ENCODE measurements at places on chromosomes 7 and 10.
A peak's percentile ranks its signal among the peaks of the same experiment; 100 is the strongest.

DNA sequence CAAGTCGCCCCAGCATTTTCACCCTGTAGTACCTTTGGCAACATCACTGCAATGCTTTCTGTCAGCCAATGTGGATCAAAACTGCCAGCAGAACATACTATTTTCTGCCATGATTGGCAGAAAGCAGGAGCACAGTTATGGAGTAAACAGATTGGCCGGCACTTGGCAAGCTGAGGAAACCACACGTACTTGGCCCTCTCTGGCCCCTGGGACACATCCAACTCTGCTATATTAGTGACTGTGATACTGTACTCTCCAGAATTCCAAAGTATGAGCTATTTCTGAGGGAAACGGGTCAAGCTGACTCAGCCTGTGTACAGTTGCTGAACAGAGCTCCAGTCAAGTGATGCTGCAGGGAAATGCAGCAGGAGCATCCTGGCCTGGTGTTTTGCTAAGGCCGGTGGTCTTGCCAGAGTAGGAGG lies 39.8 kb upstream of the LANCL2 start:
- DNase-seq: no peak

GRCh38 chr7:123011766-123012369 lies 16.4 kb upstream of the TAS2R16 start:
- DNase-seq: no peak

DNA sequence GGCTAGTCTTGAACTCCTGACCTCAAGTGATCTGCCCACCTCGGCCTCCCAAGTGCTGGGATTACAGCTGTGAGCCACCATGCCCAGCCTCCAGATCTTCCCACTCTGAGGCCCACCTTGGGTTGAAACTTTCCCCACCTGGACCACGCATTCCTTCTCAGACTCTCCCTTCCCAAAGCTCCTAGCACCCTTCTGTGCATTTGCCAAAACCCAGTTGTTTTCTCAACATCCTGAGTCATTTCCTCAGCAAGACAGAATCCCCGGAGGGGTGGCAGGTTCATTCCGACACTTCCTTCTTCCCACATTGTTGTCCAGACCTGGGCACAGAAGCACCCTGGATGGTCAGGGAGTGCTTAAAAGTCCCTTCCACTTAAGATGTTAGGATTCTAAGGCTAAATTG lies 28.9 kb downstream of the BAG3 start:
- no peak for DNase-seq

GRCh38 chr10:66259836-66260235 lies 666.0 kb upstream of the LRRTM3 start:
- no peak for DNase-seq

DNA sequence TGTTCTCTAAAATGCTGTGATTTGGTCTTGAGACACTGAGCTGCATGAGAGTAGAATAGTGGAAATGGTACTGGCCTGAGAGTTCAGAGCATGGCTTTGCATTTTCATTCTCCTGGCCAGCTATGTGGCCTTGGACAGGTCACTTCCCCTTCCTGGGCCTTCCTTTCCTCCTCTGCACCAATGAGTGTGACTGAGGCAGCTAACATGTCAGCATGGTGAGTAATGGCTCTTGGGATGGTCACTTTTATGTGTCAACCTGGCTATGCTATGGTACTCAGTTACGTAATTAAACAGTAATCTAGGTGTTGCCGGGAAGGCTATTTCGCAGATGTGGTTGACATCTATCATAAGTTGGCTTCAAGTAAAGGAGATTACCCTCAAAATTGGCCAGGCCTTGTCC lies 109.3 kb downstream of the RTKN2 start:
- no peak for DNase-seq

DNA sequence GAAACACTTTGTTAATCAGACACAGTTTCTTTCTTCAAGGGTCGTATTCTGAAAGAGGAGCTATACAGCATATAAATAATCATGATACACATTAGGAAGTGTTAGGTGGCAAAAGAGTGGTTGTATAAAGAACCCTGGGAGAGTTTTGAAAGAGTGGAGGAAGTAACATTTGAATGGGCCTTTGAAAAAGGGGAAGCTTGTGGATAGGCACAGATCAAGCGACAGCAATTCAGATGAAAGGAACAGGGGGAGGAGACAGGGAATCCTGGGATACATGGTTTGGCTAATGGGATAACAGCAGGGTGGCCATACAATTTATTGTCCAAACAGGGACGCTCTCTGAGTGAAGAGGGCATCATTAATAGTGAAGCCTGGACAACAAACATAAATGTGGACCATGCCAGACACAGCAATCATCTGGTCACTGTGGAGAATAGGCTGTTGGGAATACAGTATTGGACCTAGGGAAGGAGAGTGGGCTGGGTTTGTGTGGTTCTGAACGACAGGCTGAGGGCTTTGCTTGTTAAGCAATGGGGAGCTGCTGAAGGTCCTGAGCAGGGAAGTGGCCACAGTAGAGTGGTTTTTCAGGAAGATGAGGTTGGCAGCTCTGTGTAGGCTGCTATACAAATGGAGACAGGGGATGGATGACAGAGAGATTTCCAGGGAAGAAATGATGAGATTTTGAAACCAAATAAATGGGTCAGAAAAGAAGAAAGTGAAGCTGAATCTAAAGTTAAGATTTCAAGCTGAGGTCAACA lies 75.9 kb downstream of the ICA1 start:
- no peak for DNase-seq

DNA sequence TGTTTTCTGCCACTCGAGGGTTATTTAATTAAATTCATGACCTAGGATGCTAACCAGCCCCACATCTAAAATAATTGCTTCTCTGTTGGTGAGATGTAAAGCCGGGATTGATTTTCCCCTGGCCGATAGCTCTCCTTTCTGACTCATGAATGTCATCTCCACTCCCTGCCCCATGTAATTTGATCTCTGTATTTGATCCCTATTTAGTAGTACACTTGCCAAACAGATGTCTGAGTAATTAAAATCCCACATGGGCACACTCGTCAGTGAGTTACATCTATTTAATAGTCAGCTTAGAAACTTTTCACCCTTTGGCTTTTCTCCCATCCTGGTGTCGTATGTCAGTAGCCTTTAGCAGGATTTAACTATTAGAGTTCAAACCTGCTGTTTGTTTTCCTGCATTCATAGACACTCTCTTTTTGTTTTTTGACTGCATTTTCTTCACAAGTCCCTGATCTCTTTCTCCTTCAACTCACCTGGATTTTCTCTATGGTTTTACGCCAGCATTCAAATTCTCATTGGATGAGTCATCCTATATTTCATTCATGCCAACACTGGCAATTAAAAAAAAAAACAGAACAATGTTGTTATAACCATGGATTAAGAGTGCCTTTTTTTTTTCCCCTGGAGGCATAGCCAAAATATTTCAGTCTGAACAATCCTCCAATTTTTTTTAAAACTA lies 82.7 kb downstream of the SPAG6 start:
- peak; percentile 87 for DNase-seq

- peak; percentile 92 for DNase-seq
These were observed 27.0 kb upstream of the HIBADH start for GRCh38 chr7:27689591-27690164.

DNA sequence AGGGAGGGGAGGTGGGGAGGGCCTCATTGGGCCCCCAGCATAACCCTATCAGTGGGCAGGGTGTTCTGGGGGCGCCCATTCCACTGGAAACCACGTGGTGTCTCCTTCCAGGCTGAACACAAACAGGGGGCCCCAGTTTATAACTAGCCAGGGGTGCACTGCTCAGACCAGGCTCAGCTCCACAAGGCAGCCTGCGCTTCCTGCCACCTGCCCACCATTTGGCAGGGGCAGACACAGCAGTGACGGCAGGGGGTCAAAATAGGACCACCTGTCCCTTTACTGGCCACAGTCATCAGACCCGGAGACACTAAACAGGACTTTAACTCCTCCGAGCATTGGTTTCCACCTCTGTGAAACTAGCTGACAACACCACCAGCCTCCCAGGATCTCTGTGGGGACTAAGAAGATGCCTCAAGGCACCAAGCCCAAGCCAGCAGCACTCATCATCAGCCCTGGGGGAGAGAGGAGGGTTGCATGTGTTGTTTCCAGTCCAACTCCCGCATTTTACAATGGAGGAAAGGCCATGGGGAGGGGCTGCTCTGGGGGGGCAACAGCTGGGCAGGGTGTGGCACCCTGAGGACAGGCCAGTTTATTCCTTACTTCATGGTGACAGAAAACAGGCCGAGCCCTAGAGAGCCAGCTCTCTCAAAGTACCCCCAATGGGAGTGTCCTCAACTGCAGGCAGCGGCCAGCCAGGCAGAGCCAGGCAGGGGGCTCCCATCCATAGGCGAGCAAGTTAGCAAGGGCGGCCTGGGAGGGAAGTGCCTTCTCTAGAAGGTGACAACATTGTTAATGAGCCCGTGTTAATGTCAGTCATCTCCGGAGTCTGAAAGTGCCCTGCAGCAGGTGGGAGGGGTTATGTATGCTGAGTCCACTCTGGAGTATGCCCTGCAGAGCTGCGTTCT lies 127.6 kb downstream of the TNS3 start:
- DNase-seq: no peak
